ENCODE measurements at places on chromosomes 13 and 19.

- peak; percentile 85 for DNase-seq
These were observed 1.2 kb upstream of the GPX4 start for GRCh38 chr19:1102407-1103131.

DNA sequence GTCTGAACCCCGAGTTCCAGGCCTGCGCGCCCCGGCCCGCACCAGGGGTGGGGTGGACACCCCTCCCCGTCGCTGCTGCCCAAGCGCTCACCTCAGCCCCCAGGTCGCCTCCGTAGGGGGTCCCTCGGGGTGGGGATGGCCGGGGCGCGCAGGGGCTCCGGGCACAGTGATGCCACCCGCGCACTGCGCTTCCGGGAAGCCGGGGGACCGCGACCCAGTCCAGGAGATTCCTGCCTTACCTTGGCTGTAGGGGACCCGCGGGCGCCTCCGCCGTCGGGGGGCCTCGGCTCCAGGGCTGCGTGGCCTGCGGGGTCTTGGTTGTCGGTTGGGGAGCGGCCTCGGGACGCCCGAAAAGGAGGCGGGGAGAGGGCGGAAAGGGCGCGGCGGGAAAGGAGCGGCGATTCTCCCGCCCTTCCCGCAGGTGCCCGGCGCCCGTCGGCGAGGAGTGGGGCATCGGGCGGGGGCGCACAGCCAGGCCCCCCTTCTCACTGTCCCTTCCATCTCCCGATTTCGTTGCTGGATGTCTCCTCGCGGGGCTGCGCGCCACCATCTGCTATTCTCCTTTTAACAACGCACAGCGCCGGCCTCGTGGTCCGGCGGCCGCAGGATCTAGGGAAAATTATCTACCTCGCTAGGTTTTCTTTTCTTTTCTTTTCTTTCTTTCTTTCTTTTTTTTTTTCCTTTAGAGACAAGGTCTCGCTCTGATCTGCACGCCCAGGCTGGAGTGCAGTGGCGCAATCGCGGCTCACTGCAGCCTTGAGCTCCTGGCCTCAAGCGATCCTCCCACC lies at the start of gene KEAP1:
TSS of gene KEAP1 (minus strand) at position 355 of the 788 bp plus-strand sequence. CDS start 3,323 bp downstream, outside the sequence.
- DNase-seq: peak; percentile 53

- DNase-seq: no peak
These were observed 55.0 kb downstream of the LATS2 start for GRCh38 chr13:21006141-21007005.

DNA sequence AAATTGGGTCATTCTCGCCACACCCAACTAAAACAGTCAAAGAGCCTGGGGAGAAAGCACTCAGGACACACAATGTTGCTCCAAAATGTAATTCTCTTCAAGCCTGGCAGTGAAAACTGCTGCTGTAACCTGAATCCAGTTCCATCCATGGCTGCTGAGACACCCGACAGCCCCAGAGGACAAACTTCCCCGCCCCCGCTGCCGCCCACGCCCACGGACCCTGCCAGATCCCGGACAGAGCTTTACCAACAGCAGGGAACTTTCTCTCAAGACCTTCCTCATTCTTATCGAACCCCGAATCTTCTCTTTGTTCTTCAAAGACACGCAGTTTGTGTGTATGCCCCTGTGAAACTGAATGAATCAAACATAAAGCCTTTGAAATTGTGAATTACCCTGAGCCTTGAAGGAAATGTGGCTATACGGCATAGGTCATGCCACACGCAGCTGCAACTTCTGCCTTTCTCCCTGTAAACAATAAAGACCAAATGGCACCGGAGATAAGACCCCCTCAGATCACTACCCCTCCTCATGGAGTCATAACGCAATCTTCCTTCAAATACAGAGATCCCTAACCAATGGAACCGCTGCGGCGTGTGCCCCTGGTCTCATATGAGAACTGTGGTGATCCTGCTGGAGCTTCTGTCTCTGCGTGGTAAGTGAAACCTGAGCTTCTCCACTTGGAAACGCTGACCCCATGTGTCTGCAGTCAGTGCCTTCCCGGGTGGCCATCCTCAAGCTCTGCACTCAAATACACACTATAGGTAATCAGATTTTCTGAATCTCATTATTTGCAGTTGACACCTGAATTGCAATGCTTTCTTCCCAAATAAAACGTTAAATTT lies 4.8 kb upstream of the LAMP1 start:
- DNase-seq: peak; percentile 30

All from activated CD4-positive, alpha-beta T cell treated with anti-CD3 and anti-CD28 coated beads, Interleukin-2, amount 50 U/mL, for 48 hours (primary cell).